Activated CD4-positive, alpha-beta T cell treated with anti-CD3 and anti-CD28 coated beads, Interleukin-2, Interleukin-6, amounts not matched to agents 100 ng/mL and 50 ng/mL, durations not matched to agents 16 hours and 8 hours (primary cell): ENCODE measurements at places on chromosomes 13 and 19.

DNA sequence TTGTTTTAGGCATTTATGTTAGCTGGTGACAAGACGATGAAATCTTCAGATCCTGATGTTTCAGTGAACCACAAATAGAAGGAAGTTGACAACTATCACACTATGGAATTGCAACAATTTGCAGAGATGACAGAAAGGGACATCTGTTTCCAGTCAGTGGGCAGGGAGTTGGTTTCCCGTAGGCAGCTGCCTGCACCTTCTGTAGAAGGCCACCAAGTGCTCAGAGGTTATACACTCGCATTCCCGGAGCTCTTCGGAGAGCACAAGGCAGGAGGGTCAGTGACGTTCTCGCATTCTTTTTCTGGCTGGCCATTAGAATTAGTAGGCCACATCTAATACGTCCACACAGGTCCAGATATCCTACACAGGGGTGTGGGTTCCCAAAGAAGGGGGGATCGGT is 129.4 kb downstream of the SHISA2 start:
- DNase-seq: no peak

- peak; percentile 51 for DNase-seq
Observed at GRCh38 chr19:45607071-45608029, 5.3 kb upstream of the GPR4 start.

DNA sequence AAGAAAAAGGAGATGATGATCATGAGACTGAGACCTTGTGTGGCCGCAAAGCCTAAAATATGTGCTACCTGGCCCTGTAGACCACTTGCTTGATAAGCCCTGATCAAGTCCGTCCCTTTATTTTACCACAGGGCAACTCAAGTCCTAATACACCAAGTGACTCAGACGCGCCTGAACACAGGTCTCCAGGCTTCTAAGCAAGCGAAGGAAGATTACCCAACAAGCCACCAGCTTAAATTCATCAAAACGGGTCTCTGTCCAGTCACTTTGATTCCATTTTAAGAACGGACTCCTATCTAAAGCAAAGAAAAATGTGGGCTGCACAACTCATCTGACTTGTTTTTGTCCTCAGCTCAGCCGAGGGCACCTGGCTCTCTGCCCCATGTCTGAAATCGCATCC is 26.8 kb downstream of the SLC7A1 start:
- no peak for DNase-seq

DNA sequence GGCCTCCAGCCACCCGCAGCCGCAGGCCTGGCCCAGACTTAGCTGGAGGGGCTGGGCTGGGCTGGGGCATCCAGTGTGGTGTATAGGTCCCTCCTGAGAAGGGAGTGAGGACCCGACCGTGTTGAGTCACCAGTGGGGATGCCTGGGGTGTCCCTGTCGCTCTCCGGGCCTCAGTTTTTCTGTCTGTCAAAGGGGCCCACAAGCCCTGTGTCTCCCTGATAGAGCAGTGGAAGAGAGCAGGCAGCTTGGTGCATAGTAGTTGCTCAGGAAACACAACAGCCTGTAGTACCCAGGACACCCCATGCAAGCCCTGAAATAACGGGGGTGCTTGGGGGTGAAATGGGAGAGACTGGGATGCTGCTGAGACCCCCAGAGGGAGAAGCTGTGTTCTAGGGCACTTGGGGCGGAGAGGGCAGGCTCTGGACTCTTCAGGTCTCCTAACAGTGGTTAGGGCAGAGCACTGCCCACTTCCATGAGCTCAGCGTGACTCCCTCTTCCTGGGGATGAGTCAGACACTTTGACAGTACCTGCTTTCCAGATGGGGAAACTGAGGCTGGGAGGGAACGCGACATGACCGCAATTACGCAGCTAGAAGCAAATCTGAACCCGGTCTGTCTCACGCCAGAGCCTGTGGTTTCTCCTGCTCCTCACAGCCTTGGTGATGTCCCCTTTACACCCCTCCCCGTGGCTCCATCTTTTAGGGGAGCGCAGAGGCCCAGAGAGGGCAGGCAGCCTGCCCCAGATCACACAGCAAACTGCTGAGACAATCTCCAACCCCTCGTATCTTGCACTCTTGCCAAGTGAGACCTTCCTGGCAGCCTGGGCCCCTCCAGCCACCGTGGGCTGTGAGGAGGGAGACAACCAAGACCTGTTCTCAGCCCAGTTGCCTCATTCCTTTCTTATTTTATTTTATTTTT is 692 bp downstream of the SULT2B1 start:
- DNase-seq: no peak

GRCh38 chr13:66778461-66778860 is 451.7 kb downstream of the PCDH9 start:
- DNase-seq: no peak

DNA sequence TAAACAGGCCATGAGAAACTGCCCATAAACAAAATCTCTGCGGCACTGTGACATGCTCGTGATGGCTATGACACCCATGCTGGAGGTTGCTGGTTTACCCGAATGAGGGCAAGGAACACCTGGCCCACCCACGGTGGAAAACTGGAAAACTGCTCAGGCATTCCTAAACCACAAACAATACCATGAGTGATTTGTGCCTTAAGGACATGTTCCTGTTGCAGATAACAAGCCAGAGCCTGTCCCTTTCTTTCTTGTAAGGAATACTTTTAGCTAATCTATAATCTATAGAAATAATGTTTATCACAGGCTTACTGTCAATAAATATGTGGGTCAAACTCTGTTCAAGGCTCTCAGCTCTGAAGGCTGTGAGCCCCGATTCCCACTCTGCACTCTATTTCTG is 12.1 kb downstream of the ZNF561 start:
- DNase-seq: no peak

GRCh38 chr13:48526286-48526685 is 6.6 kb downstream of the RCBTB2 start:
- DNase-seq: no peak

DNA sequence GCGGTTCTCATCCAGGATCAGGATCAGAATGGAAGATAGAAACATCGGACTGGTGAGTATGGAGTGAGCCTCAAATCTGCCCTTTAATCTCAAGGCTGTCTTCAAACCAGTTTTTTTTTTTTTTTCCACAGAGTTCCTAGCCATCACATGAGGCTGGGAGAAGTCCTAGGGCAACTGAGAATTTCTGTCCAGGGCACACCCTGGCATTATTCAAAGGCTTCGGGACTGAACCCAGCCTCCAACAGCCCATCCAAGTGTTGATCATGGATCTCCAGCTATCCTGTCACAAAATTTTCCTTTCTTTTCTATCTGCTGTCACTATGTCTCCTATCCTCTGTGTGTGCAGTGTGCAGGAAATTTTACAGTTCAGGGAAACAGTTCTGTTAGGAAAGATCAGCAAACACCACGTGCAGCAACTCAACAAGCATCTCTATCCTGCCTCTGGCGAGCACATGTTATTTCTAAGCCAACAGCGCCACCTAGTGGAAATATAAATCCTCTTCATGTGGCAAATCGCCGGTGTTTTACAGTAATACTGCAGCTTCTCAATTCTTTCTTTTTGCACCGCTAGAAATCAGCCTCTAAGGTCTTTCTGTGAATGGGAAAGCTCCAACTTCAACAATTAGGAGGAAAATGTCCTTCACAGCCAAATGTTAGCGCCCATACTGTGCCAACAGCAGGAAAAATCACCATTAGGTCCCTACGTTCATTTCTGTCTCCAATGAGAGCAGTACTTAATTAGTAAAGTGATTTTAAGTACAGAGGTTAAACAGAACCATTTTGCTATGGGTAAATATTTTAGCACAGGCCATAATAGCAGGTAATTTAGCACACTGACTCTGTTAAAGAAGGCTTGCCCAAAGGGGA is 21.4 kb upstream of the ZNF181 start:
- DNase-seq: peak; percentile 78

GRCh38 chr13:44300895-44301638 is 72.6 kb upstream of the SERP2 start:
- DNase-seq: peak; percentile 77

GRCh38 chr13:109655611-109656010 is 130.8 kb downstream of the IRS2 start:
- no peak for DNase-seq

GRCh38 chr19:46368116-46368515 is 21.2 kb downstream of the PPP5C start:
- DNase-seq: no peak

DNA sequence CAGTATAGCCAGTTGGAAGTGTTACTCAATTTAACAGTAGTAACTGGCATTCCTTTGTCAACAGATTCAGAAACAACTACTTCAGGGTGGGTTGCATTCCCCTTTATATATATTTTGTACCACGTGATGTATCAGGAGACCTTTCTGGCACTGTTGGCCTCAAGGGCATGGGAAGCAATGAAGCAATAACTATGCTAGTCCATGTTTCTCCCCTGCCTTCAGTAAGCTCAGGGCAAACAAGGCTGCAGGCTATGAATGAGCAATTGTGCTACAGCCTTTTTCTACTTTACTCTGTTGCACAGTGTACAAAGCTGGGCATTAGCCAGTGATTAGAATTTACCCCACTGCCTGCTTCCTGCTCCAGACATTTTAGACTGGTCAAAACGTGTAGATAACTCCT is 348.8 kb downstream of the GPC5 start:
- DNase-seq: no peak

GRCh38 chr13:88085036-88085435 is 413.9 kb downstream of the SLITRK5 start:
- no peak for DNase-seq

- no peak for DNase-seq
Observed at GRCh38 chr13:91248249-91248648, 99.2 kb upstream of the MIR17HG start.

- DNase-seq: no peak
Observed at GRCh38 chr13:31476266-31476665, 263.1 kb upstream of the RXFP2 start.

DNA sequence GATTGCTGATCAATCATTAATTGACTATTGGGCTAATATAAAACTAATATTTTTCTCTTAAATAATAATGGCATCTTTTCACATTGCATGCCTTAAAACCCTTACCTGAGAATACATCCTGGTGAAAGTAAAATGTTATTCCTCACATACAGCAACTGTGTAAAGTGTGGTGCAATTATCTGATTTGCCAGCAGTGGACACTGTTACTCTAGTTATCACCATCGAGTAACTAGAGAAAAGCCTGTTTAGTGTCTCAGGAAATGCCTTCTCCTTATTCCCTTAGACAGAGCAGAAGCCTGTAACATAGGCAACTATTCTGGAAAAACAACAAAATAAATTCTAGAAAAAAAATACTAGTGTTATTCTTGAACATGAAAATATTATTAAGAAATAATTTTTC is 459.8 kb downstream of the FGF14 start:
- DNase-seq: peak; percentile 14

DNA sequence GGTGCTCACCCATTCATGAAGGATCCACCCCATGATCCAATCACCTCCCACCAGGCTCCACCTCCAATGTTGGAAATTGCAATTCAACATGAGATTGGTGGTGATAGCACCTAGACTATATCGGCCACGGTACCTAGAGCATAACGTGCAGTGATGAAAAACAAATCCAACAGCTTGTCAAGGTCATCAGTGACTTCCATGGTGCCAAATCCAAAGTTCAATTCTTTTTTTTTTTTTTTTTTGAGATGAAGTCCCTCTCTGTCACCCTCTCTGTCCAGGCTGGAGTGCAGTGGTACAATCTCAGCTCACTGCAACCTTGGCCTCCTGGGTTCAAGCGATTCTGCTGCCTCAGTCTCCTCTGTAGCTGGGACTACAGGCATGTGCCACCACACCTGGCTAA is 17.1 kb upstream of the ACP7 start:
- DNase-seq: no peak

- DNase-seq: no peak
Observed at GRCh38 chr13:106533943-106534638, 1.4 kb downstream of the EFNB2 start.

DNA sequence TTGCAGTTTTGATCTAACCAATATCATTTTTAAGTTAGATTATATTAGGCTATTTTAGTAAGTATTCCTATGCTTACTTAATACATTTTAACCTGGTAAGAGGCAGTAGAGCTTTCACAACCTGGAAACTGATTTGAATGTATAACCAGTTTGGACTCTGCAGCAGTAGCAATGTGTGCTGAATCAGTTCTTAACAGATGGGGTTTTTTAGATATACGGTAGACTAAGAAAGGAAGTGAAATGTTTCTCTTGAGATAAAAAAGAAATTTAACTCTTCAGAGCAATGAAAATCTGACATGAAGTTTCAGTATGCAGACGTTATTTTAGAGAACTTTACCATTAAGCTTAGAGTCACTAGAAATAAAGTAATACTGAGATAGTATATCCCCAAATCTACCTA is 2.7 kb downstream of the NBEA start:
- DNase-seq: no peak

DNA sequence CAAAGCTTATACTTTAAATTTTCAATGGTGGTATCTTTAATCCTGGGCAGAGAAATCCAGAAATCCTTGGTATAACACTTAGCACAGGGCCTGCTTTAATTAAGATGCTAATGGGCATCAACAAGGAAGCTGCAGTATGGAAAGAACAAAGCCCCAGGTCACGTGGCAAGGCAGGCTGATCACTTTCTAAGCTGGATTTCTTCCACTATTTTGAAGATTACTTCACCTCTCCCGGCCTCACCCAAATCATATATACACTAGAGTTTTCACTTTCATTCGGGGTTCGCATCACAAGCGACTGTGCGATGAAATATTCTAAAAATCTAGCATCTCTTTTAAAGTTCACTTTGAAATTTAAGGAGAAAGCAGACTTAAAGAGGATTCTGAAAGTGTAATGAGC is 71.8 kb downstream of the STARD13 start:
- no peak for DNase-seq

DNA sequence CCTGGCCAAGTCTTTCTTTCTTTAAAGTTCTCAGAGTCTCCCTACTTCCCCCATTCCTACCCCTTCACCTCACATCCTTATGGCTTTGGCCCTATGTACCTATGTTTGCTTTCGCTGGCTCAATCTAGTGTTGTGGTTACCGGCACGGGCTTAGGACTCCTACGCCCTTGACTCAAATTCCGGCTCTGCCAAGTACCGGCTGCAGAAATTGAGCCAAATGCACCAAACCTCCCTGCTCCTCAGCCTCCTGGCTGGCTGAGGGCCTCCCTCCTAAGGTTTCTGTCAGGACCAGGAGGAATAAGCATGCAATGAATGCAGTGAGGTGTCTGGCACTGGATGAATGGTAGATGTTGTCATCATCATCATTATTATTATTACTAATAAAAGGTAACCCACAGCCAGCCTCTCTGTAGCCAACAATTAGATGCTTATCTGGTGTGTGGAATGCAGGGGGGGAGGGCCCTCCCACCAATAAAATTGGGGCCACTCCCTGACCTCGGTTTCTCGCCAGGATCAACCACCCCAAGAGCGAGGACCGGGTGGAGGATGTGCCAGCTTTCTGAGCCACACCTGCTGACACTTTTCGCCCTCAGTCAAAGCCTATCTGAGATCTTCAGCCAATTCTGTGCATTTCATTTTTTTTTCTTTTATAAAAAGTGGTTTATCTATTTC is 20.7 kb downstream of the KLK5 start:
- DNase-seq: no peak

- DNase-seq: no peak
Observed at GRCh38 chr13:93218583-93218982, 8.0 kb upstream of the GPC6 start.

- no peak for DNase-seq
Observed at GRCh38 chr19:19385896-19386869, 19.3 kb upstream of the GATAD2A start.
